ENCODE measurements at places on chromosomes 7 and 10. TPM values are rescaled to one million over a fixed set of nuclear protein-coding genes. Genes with fewer than 3 reads are reported as not detected.
A peak's percentile ranks its signal among the peaks of the same experiment; 100 is the strongest.

Gene AKR1C8
- total RNA-seq = 0.63 TPM

- no peak for DNase-seq
Measured at GRCh38 chr10:580778-581177, 108.7 kb downstream of the DIP2C start.

Gene ADCYAP1R1
- 1.7 TPM for total RNA-seq

Gene CYP3A4
- not detected for total RNA-seq

- no peak for DNase-seq
Measured at GRCh38 chr10:22643116-22643515, 71.3 kb downstream of the PIP4K2A start.

Gene SPDYE2B
- not detected for total RNA-seq

DNA sequence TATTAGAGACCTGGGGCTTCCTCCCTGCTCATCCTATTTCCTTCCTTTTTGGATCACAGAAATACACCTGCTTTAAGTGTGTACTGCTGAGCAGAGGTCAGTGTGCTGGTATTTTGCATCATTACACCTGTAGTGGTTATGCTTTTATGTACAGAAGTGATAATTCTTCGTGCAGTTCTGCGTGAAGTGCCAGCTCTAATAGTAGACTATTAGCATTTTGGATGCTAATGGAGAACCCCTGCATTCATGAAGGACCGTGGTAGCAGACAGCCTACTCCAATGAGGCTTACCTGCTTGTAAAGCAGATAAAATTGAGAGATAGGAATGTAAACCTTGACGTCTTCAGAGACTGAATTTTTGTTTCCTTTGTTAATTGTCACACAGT lies 114.3 kb downstream of the CDK14 start:
- no peak for DNase-seq

- no peak for DNase-seq
Measured at GRCh38 chr7:114832906-114833595, 88.8 kb upstream of the MDFIC start.

Gene RAMP3
- total RNA-seq = 27.3 TPM

- DNase-seq = no peak
Measured at GRCh38 chr10:11087372-11087771, 69.7 kb downstream of the CELF2 start.

DNA sequence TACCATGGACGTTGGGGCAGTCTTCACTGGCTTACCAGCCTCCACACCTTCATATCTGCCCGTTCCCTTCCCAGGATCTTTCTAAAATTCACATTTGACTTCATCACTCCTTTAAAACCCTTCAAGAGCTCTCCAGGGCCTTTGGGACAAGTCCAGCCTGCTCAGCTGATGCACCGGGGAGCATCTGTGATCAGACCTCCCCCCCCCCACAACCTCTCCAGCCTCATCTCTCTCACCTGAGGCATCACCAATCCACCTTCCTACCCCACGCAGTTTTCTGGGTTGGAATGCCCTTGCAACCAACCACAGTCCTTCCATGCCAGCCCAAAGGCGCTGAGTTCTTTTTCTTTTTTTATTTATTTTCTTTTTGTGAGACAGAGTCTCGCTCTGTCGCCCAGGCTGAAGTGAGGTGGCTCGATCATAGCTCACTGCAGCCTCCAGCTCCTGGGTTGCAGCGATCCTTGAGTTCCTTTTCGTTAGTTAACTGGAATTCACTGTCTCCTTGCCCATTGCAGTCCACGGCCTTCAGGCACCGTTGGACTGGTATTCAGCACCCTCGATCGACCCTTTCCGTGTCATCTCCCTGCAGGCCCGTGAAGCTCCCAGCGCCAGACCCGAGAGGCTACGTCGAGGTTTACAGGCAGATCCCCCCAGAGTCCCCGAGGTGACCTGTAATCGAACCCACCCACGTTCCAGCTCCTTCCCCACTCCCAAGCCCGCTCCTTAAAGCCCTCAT lies 654 bp downstream of the ALKBH4 start:
- peak; percentile 57 for DNase-seq

- no peak for DNase-seq
Measured at GRCh38 chr10:99341248-99341647, 12.1 kb downstream of the CNNM1 start.

GRCh38 chr7:80127412-80128160 lies 7.0 kb upstream of the GNAI1 start:
- no peak for DNase-seq

Gene GIMAP4
- 25.9 TPM for total RNA-seq

DNA sequence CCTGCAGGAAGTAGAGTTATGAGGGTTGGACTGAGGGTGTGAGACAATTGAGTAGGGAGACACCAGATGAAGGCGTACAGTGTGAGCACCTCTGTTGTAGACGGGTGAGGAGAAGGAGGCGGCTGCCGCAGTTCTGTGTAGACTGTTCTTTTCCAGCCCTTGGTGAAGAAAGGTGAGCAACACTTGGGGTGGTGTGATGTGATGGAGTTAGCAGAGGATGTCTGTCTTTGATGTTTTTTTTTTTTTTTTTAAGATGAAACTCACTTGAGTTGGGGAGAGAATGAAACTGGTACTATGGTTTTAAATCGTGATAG lies 42.8 kb upstream of the RNF216 start:
- no peak for DNase-seq

Data from right cardiac atrium (tissue), 5 donors.